Peyer's patch (tissue), 4 donors: ENCODE measurements at places on chromosomes 2 and 18. TPM values are rescaled to one million over a fixed set of nuclear protein-coding genes. Genes with fewer than 3 reads are reported as not detected.

SCN3A gene
- 12.4 TPM for total RNA-seq

ZNF516 gene
- total RNA-seq, result 23.9 TPM

CCDC141 gene
- total RNA-seq, result 11.6 TPM

NAT8 gene
- total RNA-seq, result 25.4 TPM

FRZB gene
- 4.4 TPM for total RNA-seq

DNA sequence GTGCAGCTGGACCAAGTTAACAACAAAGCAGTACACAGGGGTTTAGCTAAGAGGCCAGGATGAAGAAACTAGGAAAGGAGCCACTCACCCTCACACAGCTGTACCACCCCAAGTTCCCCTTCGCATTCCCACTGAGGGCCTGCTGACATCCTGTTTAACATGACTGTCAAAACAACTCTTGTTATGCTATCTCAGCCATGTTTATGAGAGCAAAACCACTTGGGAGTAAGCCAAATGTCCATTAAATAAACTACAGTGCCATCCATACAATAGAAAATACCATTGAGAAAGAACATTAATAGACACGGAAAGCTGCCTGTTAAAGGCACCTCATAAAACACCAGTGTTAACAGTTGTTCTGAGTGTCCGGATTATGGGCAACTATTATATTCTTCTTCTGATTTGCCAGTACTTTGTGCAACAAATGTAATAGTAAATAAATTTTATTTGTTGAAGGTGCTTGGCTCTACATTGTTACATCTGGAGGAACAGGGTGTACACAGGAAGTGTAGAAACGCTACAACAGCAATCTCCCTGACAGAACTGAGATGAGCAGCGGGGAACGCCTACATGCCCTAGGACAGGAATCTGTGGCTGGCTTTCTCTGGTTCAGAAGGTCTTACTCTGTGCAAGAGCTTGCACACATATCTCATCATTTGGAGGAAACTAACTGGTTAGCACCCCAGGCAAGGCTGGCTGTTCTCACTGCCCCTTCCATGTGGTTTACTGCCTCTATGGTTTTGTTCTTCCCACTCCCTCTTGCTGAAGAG lies 85.6 kb downstream of the EHD3 start:
- peaks cover 17% of the 10 kb centered on the region for H3K4me1 ChIP-seq
- no peaks in the 10 kb centered on the region for H3K27me3 ChIP-seq
- DNase-seq, result peak; percentile 63

DNA sequence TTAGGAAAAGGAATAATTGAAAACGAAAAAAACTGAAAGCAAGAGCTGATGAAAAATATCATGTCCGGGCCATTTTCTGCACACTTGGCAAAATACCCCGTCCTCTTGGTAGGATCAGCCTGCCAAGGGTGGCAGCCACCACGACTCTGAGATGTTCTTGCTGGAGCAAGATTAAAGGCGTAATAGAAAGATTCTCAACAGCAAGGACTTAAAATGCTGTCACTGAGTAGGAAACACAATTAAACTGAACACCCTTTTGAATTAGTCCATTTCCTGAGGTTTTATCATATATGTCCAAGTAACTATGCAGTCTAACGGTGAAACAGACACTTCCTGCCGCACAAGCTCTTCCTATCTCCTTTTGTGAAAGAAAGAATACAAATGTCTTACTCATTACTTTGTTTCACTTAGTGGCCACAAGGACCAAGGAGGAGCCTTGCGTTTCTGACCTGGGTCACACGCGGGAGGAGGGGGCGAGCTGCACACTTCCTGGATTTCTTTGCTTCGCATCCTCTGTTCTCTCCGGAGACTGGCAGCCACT lies 222.7 kb downstream of the PIEZO2 start:
- H3K36me3 ChIP-seq, result no peaks in the 10 kb centered on the region
- no peak for DNase-seq
- H3K27me3 ChIP-seq, result no peaks in the 10 kb centered on the region
- no peaks in the 10 kb centered on the region for H3K4me1 ChIP-seq
